ENCODE measurements at places on chromosomes 7 and 10. TPM values are rescaled to one million over a fixed set of nuclear protein-coding genes. Genes with fewer than 3 reads are reported as not detected.

DNA sequence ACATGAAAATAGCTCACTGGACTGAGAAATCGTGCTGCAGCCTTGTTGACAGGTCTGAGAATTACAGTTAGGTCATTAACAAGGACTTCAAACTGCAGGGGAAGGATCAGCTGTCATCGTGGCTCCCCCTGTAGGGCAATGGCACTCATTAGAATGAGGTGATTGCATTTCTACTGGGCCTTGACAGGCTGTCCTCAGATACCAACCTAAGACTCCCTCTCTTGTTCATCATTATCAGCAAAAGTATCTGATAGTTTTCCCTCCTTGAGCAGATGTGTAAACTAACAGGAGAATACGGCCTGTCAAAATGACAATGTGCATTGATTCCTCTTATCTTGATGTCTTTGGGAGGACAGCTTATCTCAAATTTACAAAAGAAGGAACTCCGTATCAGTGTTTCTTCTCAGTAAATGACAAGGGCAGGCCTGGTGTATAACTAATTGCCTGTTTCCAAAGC is 648.5 kb upstream of the LRRN3 start:
- peak; percentile 54 for DNase-seq

DNA sequence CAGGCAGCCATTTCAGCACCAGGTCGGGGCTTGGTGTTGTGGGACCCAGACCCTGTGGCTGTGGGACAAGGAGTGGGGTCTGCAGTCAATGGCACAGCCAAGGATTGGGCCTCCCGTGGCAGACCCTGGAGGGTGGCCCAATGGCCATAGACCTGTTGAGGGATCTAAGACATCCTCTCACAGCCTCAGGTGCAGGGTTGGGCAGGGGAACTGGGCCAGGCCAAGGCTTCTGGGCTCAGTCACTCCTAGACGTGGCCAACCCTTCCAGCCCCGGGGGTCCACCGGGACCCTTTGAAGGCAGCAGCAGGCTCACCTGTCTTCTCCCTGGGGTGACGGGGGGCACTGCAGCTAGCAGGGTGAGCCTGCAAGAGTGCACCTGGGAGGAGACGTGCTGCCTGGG is 45.7 kb upstream of the DPYSL4 start:
- DNase-seq, result no peak

- DNase-seq, result no peak
These were observed 266.0 kb upstream of the PITRM1 start for GRCh38 chr10:3438606-3439005.

DNA sequence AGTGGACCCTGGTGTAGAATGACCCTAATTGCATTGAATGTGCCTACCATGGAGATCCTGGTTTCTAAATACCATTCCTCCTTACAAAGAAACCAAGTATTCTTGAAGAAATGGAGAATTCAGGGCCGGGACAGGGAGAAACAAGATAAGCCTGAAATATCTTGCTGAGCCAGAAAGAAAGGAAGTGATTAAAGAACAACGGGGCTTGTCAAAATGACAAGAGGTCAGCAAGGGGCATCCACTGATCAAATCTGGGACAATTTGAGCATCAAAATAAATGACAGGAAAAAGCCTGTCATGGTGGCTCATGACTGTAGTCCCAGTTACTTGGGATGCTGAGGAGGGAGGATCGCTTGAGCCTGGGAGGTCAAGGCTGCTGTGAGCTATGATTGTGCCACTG is 8.1 kb downstream of the ABHD11 start:
- DNase-seq, result no peak

DNA sequence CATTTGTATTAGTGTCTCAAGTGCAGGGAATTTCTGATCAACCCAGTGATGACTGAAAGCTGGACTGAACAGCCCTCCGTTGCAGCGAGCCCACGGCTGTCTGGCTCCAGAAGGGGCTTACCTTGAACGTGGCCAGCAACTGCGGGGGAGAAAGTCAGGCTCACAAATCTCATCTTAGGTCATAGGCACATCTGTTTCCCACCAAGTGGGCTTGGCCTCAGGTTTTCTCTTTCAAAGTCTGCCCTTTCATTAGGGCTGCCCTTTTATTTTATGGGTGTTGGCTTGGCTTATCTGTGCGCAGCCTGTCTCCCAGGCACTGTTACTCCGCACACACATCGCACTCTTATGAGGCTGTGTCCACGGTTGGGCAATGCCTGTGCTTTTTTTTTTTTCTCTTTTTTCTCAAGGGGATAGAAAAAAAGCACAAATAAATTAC is 178.0 kb downstream of the JCAD start:
- no peak for DNase-seq

- DNase-seq, result peak; percentile 57
These were observed 202.3 kb downstream of the GRID1 start for GRCh38 chr10:86164174-86164774.

- DNase-seq, result peak; percentile 34
These were observed 220.8 kb upstream of the PRSS58 start for GRCh38 chr7:142478479-142479220.

GRCh38 chr7:44767912-44768627 is 19.4 kb downstream of the ZMIZ2 start:
- DNase-seq, result no peak

- no peak for DNase-seq
These were observed 26.0 kb downstream of the CTNNA3 start for GRCh38 chr10:67669978-67670377.

- no peak for DNase-seq
These were observed 284.3 kb downstream of the SORCS3 start for GRCh38 chr10:104925232-104925851.

DNA sequence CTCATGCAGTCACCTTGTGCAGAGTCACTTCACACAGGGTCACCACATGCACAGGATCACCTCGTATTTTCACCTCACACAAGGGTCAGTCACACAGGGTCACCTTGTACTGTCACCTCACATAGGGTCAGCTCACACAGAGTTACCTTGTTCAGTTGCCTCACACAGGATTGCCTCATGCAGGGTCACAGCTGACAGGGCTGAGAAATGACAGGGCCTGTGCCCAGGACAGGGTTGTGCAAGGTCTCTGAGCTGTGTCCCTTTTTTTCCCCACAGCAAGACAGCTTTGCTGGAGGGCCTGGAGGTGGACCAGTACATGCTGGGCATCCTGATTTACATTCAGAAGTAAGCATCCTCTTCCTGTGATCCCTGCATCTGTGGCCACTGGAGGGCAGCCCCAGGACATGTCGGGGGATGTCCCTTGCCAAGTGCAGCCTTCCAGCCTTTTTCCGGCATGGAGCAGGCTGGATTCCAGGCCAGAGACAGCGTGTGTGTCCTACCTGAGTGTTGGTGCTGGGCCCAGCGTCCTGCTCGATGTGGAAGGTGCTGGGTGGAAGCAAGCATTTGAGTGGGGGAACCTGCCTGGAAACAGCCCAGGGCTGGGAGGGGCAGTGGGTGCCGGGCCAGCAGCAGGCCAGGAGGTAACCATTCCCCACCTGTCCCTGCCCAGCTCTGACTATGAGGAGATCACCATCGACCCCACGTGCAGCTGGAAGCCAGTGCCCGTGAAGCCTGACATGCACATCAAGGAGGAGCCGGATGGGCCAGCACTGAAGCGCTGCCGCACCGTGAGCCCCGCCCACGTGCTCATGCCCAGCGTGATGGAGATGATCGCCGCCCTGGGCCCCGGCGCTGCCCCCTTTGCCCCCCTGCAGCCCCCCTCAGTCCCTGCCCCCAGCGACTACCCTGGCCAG is 16.3 kb downstream of the ZMIZ2 start:
- DNase-seq, result no peak

- DNase-seq, result no peak
These were observed 145.1 kb downstream of the PLXNA4 start for GRCh38 chr7:132430861-132431822.

DNA sequence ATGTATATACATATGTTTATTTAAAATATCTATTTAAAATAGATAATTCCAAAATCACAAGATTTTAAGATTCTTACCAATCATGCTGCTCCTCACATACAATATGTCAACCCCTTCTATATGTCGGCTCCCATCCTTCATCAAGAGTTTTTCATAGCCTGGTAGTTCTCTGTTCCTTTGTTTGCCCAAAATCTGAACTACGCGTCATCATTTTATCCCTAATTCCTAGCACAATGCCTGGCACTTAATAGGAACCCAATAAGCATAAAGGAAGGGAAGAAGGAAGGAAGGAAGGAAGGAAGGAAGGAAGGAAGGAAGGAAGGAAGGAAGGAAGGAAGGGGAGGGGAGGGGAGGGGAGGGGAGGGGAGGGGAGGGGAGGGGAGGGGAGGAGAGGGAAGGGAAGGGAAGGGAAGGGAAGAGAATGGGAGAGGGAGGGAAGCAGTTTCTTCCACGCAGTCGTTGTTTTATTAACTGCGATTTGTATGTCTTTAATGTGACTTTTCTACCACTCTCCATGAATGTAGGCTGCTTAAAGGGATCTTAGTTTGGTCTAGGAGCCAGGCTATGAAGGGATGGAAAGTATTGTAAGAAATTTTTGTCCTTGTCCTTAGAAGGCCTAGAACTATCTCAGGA is 83.3 kb upstream of the PCGF5 start:
- no peak for DNase-seq

GRCh38 chr7:109997837-109998236 is 1093.1 kb upstream of the LRRN3 start:
- DNase-seq, result no peak

DNA sequence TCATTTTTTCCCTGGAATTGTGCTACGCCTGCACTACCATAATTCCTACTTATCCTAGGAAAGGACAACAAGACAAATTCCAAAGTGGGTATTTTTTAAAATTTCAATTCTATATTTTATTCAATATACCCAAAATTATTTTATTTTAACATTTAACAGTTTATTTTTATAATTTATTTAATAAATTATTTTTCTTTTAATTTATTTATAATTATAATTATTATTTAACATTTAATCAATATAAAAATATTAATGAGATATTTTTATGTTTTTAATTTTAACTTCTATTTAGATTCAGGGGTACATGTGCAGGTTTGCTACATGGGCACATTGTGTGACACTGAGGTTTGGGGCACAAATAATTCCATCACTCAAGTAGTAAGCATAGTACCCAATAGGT is 65.6 kb upstream of the VSTM2A start:
- no peak for DNase-seq

DNA sequence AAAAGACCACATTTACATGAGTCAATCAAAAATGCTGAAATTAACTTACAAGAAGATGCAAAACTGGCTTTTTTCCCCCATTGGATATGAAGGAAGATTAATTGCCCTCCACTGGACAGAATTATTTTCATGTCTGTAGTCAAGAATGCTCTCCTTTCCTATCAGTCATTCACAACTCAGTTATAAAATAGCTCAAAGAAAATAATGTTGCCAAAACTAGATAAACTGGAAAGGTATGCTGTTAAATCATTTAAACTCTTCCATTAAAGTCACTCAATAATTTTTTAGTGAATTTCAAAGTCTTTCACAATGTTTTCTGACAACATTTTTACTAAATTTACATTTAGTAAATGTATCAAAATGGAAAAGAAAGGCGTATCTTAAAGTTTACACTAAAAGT is 384.5 kb downstream of the HGF start:
- DNase-seq, result no peak

- no peak for DNase-seq
These were observed 1213.7 kb downstream of the GATA3 start for GRCh38 chr10:9268176-9268575.

DNA sequence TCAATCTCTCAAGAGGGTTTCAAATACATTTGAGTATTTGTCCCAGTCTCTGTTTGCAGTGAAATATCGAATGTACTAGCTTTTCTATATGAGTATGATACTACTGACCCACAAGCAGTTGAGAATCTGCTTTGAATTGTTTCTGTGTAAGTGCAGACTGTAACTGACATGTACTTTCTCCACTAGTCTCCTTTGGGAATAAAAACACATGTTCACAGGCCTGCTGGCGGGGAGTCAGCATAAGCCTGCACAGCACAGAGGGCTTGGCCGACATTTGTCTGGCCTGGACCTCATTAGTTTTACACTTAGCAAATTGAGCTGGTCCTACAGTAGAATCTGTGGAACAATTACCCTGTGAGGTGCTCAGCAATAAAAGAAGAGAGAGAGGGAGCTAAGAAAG is 72.6 kb downstream of the ITGB8 start:
- no peak for DNase-seq

DNA sequence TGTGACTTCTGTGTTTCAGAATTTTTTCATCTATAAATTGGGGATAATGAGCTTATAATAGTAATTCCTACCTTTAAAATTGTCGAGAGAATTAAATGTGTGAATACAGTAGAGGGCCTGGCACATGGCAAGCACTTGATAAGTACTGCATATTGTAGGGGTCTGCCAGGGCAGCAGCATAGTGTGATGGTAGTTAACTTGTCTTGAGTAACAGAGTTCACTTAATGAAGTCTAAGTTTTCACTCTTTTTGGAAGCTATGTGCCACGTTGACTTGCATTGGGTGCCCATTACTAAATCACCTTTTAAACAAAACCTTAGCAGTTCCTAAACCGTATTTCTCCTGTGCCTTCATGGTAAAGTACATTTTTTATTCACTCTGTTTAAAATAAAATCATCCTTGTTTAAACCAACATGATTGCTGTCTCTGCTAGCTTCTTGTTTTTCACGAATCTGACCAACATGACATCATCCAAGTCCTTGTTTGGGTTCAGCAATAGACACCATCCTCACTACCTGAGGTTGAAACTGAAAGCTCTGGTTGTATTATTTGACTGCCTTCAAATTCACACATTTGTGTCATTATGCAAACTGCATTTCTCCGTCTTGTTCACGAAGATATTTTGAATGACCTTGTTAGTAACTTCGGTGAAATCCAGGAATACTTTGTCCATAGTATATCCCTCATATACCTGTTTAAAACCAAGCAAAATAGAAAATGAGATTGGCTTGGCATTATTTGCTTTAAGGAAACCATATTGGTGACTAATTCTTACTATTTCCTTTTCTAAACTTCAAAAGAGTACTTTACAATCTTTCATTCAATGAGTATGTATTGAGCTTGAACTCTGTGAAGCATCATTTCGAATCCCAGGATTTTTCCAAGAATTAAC is 340.2 kb downstream of the SUGCT start:
- DNase-seq, result no peak

DNA sequence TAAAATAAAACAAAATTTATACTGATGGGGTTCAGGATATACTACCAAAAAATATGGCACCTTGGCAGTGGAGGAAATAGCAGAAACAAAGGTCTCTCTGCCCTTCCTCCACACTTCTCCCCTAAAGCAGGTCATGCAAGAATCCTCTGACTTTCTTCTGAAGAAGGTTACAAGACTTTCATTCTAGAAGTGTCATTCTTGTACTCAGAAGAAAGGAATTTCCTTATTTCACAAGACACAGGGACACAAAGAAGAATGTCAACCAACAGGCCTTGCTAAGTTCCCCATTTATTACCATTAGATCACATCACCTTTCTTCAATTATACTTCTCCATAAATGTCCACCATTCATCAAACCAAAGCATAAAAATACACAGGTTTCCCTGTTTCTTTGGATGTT is 470.2 kb downstream of the PAXIP1 start:
- no peak for DNase-seq

GRCh38 chr7:70599446-70600190 is 532.3 kb upstream of the GALNT17 start:
- DNase-seq, result peak; percentile 82

- DNase-seq, result peak; percentile 55
These were observed 74.3 kb upstream of the ASAH2 start for GRCh38 chr10:50325449-50326171.

- DNase-seq, result no peak
These were observed 9.7 kb downstream of the AHR start for GRCh38 chr7:17307969-17308648.

PODXL gene
- total RNA-seq, result 0.61 TPM

FOXP2 gene
- total RNA-seq, result 2.4 TPM

CEP55 gene
- 44.4 TPM for total RNA-seq

SLC26A3 gene
- total RNA-seq, result not detected

FOXI2 gene
- total RNA-seq, result not detected

ACSL5 gene
- not detected for total RNA-seq

AOC1 gene
- total RNA-seq, result not detected

PLCE1 gene
- total RNA-seq, result 0.70 TPM

ANXA8L1 gene
- not detected for total RNA-seq

Measured in Caki2 (cell line).